Stimulated activated CD4-positive, alpha-beta T cell treated with anti-CD3 and anti-CD28 coated beads, Interleukin-15, amount 100 ng/mL, for 1 hour (primary cell): ENCODE measurements at places on chromosomes 11 and 22.

DNA sequence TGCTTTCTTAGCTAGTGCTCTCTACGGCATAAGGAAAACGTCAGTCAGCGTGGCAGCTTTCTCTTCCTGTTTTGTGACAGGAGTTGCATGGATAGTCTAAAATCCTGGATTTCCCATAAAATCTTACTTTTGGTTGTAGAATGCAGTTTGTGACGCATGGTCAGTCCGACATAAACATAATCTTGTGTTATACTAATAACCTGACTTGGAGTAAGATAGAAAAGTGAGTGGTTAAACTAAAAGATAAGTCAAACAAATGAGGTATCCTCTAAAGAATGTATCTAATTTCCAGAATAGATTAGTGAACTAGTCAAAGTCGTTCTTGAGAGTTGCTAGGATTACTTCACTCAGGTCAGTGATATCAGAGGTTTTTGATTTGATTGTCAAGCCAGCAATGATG is 157.6 kb downstream of the PGR start:
- DNase-seq: no peak

DNA sequence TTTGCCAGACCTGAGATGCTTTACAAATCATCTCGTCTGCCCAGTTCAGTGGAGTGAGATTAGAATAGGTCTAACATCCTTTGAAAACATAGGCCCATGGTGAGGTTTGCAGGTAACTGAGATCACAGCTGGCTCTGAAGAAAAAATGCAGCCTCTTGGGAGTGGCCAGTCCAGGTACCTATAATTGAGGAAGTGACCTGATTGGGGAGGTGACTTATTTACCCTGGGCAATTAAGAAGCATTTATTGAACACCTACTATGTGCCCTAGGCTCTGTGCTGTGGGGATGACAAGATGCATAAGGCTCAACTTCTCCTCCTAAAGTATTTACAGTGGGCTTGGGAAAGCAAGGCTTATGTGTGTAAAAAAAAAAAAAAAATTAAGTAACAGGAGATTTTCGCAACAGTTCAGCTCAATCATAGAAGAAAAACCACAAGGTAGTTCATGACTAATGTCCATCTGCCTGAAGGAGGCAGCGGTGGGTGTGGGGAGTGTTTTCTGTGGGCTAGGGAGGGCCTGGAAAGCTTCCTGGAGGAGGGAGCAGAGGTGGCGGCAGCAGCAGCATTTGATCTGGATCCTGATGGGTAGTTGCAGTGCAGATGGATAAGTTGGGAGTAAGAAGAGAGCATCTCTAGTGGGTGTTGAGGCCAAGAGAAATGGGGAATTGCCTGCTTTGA is 16.1 kb downstream of the MICAL2 start:
- no peak for DNase-seq

DNA sequence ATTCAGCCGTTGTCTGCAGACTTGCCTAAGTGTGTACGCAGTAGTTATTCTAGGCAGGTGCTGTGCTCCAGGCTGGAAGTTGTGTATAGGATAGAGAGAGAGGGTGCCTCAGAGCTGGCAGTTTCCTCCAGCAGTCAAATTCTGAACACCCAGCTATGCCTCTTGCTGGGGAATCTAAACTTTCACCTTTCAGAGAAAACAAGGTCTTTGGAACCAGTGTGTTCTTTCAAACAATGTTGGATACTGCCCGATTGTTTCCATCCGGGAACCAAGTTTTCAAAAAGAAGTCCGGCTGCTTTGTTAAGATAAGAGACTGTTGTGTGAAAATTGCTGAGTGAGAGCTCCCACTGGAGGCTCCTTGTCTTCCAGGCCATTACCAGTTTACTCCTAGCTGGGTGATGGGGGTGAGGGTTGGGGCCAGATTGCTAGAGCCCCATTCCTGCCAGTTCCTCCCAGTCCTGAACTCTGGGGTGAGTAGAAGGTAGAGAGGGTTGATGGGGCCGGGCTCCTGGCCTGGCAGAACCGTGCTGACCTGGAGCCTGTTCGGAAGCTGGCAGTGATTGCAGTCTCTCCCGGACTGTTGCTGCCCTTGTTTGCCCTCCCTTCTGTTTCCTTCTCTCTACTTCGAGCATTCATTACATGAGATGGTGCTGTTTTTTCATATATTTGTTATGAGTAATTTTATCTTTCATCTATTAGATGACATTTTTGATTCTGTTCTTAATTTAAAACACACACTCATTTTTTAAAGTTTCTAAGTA is 150.2 kb downstream of the TEAD1 start:
- DNase-seq: no peak

DNA sequence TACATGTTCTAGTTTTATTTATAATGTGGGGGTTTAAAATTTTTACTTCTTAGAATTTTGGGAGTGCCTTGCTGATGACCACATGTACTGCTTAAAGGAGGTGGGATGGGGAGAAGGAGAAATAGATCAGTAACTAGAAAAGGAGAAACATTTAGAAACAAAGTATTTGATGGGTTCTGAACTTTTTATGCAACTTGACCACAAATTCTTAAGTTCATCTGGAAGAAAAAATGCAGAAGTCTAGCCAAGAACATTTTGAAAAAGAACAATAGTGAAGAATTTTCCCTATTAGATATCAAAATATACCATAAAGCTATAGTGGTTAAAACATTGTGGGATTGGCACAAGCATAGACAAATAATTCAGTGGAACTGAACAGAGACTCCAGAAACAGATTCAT is 73.3 kb upstream of the AMPD3 start:
- DNase-seq: no peak

- DNase-seq: no peak
Measured at GRCh38 chr11:133955945-133956421, 785 bp downstream of the IGSF9B start.

GRCh38 chr11:31860391-31860790 is 49.3 kb upstream of the PAX6 start:
- no peak for DNase-seq

- DNase-seq: no peak
Measured at GRCh38 chr11:112499153-112499880, 238.7 kb upstream of the PLET1 start.

GRCh38 chr11:69513663-69514224 is 32.3 kb downstream of the LINC01488 start:
- no peak for DNase-seq

DNA sequence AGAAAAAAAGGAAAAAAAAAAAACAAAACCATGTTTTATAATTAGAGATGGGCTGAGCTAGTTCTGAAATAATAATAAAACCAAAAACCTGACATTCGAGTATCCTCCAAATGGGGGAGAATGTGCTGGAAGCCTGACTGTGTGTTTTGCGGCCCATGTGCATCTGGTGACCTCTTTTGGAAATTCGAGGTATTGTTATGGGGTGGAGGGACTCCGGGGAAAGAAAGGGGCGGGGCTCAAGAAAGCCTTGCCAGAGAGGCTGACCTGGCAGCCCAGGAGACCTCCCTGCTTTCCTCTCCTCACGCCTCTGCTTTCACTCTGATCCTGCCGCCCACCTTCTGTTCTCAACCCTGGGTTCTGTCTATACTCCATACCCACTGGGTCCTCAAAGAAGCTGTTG is 72.9 kb downstream of the CTTN start:
- DNase-seq: no peak

GRCh38 chr22:45221201-45221600 is 19.5 kb downstream of the KIAA0930 start:
- no peak for DNase-seq

- no peak for DNase-seq
Measured at GRCh38 chr11:134521001-134521400, 109.0 kb upstream of the B3GAT1 start.

DNA sequence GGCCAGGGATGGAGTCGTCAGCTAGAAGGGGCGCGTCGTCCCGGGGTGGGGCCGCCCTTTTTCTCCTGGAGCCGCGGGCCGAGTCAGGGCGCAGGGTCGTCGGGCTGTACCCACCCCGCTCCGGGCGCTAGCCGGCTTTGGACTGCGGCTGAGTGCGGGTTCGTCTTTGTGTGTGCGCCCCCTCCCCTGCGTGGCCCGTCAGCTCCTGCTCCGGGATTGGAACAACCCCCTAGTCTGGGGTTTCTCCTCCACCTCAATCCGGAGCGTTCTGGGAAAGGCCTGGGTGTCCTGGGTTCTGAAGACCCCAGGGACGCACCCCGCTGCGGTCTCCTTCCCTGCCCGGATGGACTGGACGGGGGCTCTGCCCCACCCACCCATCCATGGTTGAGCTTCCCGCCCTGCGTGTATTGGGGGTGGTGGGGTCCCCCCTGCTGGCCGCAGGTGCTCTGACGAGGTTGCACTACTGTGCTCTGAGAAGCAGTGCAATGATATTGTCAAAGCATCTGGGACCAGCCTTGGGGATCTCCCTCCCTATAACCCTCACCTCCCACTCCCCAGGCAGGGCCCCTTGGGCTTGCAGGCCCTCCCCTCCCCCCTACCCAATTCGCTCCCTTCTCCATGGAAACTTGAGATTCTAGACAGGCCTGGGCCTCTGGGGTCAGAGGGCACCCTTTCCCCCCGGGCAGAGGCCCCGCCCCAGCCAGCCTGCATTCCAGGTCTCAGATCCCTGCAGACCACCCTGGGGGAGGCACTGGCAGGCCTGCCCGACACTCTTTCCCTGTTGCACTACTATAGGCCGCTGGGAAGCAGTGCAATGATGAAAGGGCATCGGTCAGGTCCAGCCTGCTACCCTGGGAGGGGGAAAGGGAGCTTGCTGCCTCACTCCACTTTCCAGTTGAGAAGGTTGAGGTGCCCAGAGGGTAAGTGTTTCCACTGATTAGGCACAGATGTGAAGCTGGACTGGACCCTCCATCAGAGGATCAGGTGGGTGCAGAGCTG is 10.7 kb downstream of the SDF2L1 start:
- no peak for DNase-seq

GRCh38 chr11:35324183-35324886 is 95.0 kb downstream of the SLC1A2 start:
- DNase-seq: no peak

DNA sequence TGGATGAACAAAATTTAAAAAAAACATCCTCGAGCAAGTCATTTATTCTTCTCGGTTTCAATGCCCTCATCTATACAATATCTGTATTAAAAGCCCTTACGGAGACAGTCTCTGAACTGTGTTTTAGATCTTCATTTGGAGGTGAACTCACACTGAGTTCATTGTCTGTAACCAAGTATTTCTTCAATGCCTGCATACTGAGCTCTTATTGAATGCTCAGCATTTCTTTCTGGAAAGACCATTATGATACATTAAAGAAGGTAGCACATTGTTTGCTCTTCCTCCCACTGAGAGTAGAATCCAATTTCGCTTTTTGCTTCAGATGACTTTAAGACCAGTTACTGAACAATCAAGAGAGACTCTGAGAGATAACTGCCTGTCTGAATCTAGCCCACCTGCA is 1.7 kb upstream of the ANO3 start:
- DNase-seq: no peak

DNA sequence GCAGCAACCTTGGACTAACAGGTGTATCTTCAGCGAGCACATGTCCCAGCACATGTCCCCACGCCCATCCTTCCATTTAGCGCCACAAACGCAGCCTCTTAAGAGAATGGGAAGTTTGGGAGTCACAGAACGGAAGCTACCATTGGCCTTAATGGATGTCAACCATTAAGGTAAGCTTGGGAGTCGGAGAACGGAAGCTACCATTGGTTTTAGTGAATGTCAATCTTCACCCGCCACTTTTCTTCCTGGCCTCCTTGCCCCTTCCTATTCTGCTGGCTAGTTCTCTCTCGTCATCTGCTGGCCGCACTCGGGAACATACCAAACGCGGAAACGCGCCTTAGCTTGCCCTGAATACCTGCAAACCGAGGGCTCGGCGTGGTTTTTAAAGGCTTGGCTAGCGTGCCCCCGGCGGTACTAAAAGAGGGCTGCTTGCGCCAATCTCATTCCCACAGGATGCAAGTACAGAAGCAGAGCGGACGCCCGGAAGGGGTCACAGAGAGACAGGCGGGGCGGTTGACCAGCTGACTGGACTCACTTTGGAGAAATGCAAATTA is 24.3 kb downstream of the GLYATL1 start:
- DNase-seq: no peak

DNA sequence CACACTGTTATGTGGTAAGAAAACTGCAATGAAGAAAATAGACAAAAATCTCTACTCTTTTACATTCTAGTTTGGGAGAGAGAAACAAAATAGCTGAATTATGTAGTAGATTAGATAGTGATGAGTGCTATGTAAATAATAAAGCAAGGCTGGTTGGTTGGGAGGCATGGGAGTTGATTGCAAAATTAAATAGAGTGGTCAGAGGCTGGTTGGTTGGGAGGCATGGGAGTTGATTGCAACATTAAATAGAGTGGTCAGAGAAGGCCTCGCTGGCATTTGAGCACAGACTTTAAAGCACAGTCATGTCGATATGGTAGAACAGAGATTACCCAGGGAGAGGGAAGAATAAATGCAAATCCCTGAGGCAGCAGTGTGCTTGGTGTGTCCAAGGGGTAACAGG is 22.4 kb downstream of the SIK2 start:
- no peak for DNase-seq

DNA sequence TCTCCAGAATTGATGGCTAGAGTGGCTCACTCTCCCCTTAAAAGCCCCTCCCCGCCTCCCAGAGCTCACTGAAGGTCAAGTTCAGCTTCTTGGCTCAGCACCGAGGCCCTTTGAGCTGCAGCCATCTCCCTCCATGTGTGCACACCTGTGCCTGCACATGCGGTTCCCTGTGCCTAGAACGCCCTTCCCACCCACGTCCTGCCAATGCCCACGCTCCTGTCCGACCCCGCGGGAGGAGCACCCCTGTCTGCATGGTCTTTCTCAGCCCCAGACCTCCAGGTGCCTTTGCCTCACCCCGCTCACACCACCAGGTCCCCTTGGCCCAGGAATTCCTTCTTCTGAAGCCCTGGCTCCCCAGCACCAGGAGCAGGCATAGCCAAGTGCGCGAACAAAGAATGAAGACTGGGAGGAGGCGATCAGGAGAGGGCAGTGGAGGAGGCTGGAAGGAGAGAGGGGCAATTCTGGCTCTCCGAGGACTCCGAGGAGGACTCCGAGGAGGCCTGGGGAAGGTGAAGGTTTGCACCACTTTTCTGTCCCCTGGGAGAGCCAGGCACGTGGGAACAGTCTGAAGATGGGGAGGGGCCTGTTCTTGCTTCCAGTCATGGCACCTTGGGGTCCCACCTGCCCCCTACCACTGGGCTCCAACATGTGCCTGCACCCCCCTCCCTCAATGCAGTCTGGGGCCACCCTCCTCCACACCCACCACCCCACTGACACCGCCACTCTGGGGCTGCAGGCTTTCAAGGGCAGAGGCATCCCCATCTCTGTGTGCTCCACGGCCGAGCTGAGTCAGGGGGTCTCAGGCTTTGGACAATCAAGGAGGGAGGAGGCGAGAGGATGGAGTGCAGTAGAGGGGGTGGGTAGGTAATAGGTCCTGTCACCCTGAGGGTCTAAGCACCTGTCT is 17.7 kb downstream of the IGF2 start:
- DNase-seq: no peak

DNA sequence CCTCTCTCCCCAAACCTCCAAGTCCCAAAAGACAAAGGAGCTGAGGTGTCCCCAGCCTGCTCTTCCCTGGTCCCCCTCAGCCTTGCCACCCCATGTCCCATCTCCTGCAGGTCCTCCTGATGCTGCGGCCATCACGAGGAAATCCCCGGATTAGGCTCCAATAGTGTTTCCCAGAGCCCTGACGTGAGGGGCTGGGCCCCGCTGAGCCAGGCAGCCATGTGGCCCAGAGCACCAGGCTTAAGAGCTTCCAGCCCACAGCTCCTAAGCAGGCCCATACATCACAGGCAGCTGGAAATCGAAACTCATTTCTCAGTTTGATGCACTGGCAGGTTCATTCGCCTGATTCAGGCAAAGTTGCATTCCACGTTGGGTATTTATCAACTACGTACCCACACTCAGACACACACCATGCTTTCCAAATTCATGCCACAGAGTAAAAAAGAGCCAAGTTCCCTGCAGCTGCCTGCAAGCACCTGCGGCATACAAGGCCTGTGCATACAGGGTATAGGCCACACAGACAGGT is 114.2 kb downstream of the CHST1 start:
- DNase-seq: no peak
